Lower leg skin (tissue), 4 donors: ENCODE measurements at places on chromosomes 2 and 18. TPM values are rescaled to one million over a fixed set of nuclear protein-coding genes. Genes with fewer than 3 reads are reported as not detected.

The FAM228A gene
- 0.26 TPM for total RNA-seq

The TTLL4 gene
- total RNA-seq, result 18.7 TPM

The EEF1B2 gene
- 483 TPM for total RNA-seq

The SLC66A2 gene
- 112 TPM for total RNA-seq

The TRIM43 gene
- total RNA-seq, result not detected

The PPIG gene
- total RNA-seq, result 28.2 TPM

The RPIA gene
- 14.1 TPM for total RNA-seq

The GMPPA gene
- total RNA-seq, result 22.8 TPM

The MAP3K2 gene
- total RNA-seq, result 63.5 TPM

The AKAIN1 gene
- not detected for total RNA-seq

The ASPRV1 gene
- 1,715 TPM for total RNA-seq

The PAX8 gene
- total RNA-seq, result 0.91 TPM

The NBAS gene
- 40.2 TPM for total RNA-seq

The SERPINB10 gene
- 0.15 TPM for total RNA-seq

The KLHL29 gene
- 10.1 TPM for total RNA-seq

The CHRNG gene
- total RNA-seq, result not detected

The VIT gene
- 10.0 TPM for total RNA-seq

The RBFA gene
- total RNA-seq, result 39.6 TPM

The TUBA3E gene
- not detected for total RNA-seq

The SP140L gene
- total RNA-seq, result 0.91 TPM

The FLACC1 gene
- 0.69 TPM for total RNA-seq

The ELOA2 gene
- total RNA-seq, result not detected

The ANKRD30BL gene
- total RNA-seq, result not detected

The RFX8 gene
- total RNA-seq, result 0.84 TPM

The CCDC150 gene
- 1.9 TPM for total RNA-seq

The LIMS3 gene
- 0.72 TPM for total RNA-seq

The NRBP1 gene
- total RNA-seq, result 79.7 TPM

The CD207 gene
- total RNA-seq, result 26.8 TPM

The KRTCAP3 gene
- 28.0 TPM for total RNA-seq

The CACNB4 gene
- total RNA-seq, result 2.9 TPM

The EDAR gene
- total RNA-seq, result 0.72 TPM

The ARL4C gene
- total RNA-seq, result 62.7 TPM

The VAMP8 gene
- 95.2 TPM for total RNA-seq

The ARHGEF4 gene
- total RNA-seq, result 108 TPM

The TCF23 gene
- total RNA-seq, result not detected

The SLC5A7 gene
- not detected for total RNA-seq

The IL1R1 gene
- 92.9 TPM for total RNA-seq

The HOXD1 gene
- 0.55 TPM for total RNA-seq

The IGFBP2 gene
- 8.7 TPM for total RNA-seq

The PSMA8 gene
- not detected for total RNA-seq

The SH3RF3 gene
- total RNA-seq, result 2.7 TPM

The NR4A2 gene
- 6.7 TPM for total RNA-seq

The FAM237A gene
- not detected for total RNA-seq

The BOK gene
- total RNA-seq, result 59.9 TPM

The FOXD4L1 gene
- not detected for total RNA-seq

The SLC9A4 gene
- total RNA-seq, result 0.15 TPM

The SLC39A10 gene
- total RNA-seq, result 8.0 TPM

The CEBPZOS gene
- 17.0 TPM for total RNA-seq

The ANKRD36C gene
- 29.7 TPM for total RNA-seq

The SERPINB3 gene
- 7.3 TPM for total RNA-seq

The UPP2 gene
- not detected for total RNA-seq

The PAIP2B gene
- 24.2 TPM for total RNA-seq

The HRH4 gene
- total RNA-seq, result not detected

The NETO1 gene
- not detected for total RNA-seq
